ENCODE measurements at places on chromosomes 11 and 22. TPM values are rescaled to one million over a fixed set of nuclear protein-coding genes. Genes with fewer than 3 reads are reported as not detected.
A peak's percentile ranks its signal among the peaks of the same experiment; 100 is the strongest.

GRCh38 chr11:104907521-104908185 lies 9.4 kb upstream of the CASP12 start:
- DNase-seq, result no peak

GRCh38 chr11:33291004-33291777 lies 34.0 kb downstream of the HIPK3 start:
- no peak for DNase-seq

GRCh38 chr22:29948385-29948769 lies 65.4 kb downstream of the MTMR3 start:
- no peak for DNase-seq

DNA sequence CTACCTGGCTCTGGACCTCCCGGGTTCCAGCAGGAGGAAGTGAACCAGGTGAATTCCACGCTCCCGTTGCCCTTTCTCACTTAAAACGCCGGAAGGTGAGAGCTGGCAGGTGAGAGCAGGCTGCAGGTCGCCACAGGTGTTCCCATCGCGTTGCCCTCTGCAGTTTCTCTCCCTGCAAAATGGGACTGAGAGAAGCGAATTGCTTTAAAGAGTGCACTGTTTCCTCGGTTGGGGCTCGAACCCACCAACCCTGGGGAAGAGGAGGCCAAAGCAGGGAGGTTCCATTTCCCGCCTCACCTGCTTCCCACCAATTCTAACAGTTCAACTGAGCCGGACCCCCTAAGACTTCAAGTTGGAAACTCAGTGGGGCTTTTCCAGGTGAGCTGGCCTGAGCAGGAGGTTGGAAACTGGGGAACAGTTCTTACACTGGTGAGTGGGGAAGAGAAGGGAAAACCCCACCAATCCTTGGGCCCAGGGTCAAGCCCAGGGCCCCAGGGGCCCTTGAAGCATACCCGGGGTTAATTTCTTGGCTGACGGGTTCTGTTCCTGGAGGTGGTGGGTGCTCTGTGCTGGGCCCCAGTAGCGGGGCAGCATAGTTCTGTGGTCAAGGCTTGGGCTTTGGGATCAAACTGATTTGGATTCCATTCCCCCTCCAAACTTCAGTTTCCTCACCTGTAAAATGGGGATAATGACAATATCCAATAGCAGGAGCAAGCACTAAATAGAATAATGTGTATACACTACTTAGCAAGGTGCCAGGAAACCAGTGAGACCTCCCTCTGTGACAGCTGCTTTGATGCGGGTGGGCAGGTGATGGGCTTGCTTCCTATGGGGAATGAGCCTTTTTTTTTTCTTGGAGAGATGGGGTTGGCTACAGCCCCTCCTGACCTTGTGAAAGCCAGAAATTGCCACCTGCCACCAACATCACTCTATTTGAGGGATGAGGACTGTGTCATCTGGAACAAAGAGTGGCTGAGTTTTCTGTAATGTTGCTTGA lies 788 bp downstream of the CD82 start:
- no peak for DNase-seq

- no peak for DNase-seq
These were observed 143.3 kb upstream of the THY1 start for GRCh38 chr11:119566319-119566718.

DNA sequence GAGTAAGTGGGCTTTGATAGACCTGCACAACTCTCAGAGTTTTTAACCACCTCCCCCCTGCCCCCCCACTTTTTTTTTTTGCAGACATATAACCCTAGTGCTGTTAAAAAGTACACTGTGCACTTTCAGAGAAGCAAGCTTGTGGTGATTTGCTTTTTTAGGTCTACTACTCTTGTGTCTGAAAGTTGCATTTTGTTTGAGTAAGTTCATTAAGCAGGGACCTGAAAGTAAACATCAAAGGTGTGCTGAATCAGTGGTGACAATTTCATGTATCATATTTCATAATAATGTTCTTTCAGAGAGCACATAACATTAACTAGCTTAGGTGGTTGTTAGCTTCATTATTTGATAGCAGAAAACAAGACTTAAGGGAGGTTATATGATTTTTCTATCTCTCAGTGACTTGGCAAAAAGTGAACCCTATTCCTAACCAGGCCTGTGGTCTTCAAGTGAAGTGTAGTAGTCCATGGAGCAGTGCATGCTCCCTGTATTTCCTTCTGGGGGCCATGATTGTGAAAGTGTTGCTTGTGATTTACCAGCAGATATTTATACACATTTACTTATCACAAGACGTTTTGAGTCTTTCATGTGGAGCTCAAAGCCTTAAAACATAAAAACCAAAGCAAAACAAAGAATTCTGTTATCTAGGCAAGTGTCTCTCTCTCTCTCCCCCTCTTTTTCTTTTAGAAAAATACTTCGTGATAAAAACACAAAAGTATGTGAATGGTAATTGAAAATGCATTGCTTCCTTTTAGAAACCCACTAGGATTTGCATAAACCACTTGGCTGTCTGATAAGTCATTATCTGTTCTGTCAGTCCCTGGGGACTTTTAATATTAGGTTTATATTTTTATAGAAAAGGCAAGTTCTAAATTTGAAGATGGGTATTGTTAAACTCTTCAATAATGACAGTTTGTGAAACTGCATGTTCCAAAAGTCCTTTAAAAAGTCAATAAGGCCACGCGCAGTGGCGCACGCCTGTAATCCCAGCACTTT lies 7.5 kb upstream of the RAG2 start:
- no peak for DNase-seq

DNA sequence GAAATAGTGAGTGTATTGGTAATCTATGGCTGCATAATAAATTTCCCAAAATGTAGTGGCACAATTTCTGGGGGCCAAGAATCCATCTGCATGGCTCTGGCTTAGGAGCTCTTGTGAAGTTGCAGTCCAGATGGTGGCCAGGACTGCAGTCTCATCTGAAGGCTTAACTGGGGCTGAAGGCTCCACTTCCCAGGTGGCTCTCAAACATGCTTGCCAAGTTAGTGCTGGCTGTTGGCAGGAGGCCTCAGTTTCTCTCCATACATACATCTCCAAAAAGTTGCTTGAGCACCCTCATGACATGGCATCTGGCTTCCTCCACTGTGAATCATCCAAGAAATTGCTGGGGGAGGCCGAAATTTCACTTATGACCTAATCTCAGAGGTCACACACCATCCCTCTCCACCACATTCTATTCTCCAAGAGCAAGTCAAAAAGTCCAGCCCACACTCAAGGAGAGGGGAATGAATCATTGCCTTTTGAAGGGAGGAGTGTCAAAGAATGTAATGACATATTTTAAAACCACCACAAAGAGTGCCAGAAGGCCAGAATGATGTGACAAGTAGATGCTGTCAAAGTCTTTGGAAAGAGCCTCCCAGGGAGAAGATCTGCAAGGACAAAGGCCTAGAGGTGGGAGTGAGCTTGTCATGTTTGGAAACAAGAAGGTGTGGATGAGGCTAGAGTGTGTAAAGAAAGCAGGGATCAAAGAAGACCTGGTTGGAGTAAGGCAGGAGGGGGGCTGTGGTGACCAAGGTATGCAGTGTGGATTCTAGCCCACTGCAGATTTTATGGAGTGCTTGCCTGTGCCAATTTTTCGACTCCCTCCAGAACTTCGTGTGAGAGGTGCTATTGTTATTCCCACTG lies 566.2 kb downstream of the MIAT start:
- no peak for DNase-seq

DNA sequence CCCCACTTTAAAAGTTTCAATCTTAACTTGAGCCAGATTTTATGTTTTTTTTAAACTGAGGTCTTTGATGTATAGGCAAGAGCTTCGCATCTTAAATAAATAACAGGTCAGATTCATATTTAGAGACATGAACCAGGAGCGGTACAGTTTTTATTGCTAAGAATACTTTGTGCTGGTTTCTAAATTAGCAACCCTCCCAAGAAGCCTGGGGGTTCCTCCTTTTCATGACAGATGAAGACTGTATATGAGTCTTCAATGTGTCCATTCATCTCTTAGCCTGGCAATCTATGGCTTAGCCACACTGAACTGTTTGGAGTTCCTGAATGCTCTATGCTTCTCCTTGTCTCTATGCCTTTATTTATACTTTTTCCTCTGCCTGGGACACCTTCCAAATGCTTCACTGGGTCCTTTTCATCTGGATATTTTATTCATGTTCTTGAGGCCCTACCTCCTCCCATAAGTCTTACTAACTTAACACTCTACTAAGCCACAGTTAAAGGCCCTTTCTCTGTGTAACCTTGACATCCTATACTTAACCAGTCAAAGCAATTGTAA lies 338.6 kb downstream of the INSC start:
- no peak for DNase-seq

- DNase-seq, result no peak
These were observed 116.6 kb downstream of the LARGE1 start for GRCh38 chr22:33803371-33804282.

GRCh38 chr22:39545386-39546365 lies 13.1 kb upstream of the RPS19BP1 start:
- peak; percentile 51 for DNase-seq

DNA sequence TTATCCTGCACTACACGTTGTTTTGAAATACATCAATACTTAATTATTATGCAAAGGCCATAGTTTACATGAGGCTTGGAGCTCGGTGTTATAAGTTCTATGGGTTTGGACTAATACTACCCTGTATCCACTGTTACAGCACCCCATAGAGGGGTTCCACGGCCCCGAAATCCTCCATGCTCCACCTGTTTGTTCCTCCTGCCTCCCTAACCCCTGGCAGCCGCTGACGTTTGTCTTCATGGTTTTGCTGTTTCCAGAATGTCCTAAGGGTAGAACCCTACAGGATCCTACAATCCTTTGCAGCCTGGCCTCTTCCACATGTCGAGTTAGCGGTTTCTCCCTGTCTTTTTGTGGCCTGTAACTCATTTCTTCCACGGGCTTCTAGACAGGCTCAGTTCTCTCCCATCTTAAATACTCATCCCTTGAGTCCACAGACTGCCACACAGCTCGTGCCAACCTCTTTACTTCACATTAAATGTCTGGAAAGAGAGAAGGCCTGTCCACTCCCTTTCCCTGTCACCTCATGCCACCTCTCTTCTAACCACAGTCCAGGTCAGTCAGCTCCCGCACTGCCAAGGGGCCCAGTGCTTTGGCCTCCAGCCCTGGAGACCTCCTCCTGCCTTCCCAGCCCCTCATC lies 42.4 kb upstream of the TH start:
- no peak for DNase-seq

GRCh38 chr11:123551079-123551478 lies 103.3 kb downstream of the SCN3B start:
- DNase-seq, result no peak

DNA sequence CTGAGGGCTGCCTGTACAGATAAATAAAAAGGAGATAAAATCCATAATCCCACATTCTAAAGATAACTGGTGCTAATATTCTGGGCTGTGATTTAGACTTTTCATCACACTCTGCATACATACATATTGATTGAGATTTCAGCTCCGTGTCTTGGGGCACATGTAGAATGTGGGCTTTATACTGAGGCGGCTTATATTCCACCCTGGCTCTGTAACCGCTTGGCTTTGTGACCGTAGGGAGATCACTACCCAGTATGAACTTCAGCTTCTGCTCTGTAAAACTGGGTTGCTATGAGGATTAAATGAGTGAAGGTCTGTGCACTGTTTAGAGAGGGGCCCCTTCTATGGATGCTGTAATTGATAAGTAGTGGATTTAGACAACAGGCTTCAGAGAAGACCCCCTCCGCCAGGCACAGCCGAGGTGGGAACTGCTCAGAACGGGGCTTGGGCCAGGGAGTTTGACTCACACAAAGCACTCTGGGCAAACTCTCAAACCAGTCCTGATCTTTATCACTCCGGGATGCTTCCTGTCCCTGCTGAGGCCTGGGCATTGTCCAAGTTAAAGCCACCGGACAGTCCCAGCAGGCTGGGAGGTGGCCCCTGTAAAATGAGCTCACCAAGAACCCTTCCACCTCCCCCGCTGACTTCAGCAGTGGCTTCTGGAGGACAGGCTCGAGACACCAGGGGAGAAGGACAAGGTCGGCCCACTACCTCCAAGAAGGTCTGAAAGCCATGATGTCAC lies 17.2 kb downstream of the KIAA1671 start:
- DNase-seq, result no peak

DNA sequence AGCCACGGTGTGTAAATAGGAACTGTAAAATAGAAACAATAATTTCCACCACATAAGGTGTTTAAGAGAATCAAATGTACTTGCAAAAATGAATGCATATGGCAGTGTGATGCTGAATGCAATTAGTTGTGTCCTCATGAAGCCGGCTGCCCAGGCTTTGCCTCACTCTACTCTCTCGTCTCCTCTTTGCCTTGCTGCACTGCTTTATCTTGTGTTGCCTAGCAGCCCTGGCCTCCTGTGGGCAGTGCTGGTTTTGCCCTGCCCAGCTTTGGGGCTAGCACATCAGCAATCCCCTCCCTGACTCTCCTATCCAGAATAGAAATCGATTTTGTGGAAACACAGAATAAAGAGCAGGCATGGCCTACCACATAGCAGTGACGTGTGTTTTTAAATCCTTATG lies 30.0 kb downstream of the LRRC32 start:
- no peak for DNase-seq

GRCh38 chr11:59556115-59556916 lies 45.0 kb downstream of the OR4D9 start:
- DNase-seq, result no peak

GRCh38 chr11:122007601-122008071 lies 108.4 kb downstream of the BLID start:
- DNase-seq, result no peak

GRCh38 chr11:126662035-126662790 lies 306.7 kb downstream of the ST3GAL4 start:
- no peak for DNase-seq

DNA sequence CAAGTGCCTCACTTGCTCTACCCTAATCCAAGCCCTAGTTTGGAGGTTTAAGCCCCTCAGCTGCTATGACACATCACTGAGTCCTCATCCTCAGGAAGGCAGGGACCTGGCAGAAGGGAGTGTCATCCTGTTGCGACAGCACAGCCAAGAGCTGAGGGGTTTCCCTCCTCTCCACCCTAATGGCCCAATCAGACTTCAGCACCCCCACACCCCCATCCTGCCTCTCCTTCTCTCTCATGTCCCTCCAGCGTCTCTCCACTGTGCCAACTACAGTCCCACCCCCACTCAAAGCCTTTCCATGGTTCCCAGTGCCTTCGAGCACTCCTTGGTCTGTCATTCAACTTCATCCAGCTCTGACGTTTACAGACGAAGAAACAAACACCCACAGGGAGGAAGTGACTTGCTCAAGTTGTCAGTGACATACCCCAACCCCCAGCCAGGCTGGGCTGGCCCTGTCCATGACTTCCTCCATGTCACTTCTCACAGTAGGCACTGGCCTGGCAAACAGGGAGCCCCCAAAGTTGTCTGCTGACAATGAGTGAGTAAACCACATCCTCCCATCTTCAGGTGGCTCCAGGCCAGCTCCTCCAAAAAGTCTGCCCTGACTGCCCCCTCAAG lies 15.6 kb downstream of the ARAP1 start:
- DNase-seq, result peak; percentile 66

DNA sequence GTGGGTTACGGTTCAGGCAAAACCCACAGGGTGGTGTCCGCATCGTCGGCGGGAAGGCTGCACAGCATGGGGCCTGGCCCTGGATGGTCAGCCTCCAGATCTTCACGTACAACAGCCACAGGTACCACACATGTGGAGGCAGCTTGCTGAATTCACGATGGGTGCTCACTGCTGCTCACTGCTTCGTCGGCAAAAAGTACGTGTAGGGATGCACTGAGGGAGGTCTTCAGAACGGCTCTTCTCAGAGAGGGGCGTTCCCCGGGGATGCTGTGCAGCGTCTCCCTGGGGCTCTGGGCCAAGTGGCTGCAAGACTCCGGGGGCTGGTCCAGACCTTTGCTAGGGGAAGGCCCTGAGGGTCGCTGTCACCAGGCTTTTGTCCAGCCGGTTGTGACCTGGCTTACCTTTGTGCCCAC lies 1.3 kb downstream of the ACR start:
- no peak for DNase-seq

Gene FAM180B
- not detected for polyA plus RNA-seq

Gene UBQLN3
- polyA plus RNA-seq, result not detected

Gene MYEOV
- not detected for polyA plus RNA-seq
